ENCODE measurements at places on chromosomes 7 and 10.

GRCh38 chr10:124691421-124692099 lies 52.6 kb downstream of the FAM53B start:
- no peak for DNase-seq
- no peak overlapping the region for H3K27ac ChIP-seq
- H3K36me3 ChIP-seq: peaks cover 59% of the 10 kb centered on the region
- peaks cover 68% of the 10 kb centered on the region for H3K4me1 ChIP-seq

DNA sequence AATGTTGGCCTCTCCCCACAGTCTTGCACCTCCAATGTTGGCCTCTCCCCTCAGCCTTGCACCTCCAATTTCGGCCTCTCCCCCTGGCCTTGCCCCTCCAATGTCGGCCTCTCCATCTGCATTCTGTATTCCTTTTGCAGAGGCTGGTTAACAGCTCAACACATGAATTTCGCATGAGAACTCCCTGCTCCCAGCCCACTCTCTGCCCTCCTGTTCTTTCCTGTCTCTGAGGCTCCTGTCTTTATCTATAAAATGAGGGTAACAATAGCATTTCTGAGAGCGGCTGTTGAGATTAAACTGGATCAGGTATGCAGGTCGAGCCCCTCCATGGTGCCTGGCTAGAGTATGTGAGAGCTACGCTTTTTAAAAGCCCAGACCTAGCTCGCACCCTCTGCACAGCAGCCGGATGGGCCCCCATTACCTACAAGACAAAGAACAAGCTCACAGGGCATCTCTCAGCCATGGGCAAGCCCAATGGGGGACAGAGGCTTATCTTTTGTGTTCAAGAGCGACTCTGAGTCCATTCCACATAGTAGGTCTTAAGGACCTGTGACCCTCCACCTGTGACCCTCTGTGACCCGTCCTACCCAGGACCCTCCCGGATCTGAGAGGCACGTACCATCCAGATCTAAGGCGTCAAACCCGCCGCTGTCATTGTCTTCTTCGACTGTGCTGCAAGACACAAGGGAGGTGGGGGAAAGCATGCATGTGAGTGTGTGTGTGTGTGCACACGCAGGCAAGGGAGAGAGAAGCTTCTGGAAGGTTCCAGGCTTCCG lies 82.2 kb upstream of the GNA12 start:
- no peak overlapping the region for H3K27ac ChIP-seq
- H3K4me1 ChIP-seq: no peaks in the 10 kb centered on the region
- H3K27me3 ChIP-seq: no peaks in the 10 kb centered on the region
- no peak for DNase-seq

GRCh38 chr7:124379296-124379695 lies 346.4 kb upstream of the TMEM229A start:
- H3K36me3 ChIP-seq: no peaks in the 10 kb centered on the region
- no peak overlapping the region for H3K4me3 ChIP-seq
- no peak for DNase-seq
- H3K27ac ChIP-seq: no peak overlapping the region
- H3K27me3 ChIP-seq: no peaks in the 10 kb centered on the region

DNA sequence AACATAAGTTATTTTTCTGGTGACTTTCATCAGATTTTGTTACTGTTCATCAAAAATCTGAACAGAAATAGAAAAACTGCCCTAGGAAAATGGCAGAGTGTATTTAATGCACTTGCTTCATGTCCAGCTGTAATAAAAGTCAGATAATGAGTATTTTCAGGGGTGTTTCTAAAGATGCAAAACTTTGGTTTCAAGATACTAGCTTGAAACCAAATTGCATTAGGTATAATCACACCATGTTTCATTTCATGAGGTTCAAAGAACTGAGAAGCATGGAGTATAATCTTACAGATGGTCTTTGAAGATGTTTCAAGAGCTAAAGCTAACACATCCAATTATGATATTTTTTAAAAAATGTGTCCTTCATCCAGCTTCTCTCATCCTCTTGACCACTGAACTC lies 128.9 kb downstream of the NRCAM start:
- peaks cover 1% of the 10 kb centered on the region for H3K27me3 ChIP-seq
- H3K4me3 ChIP-seq: no peak overlapping the region
- no peak for DNase-seq
- H3K36me3 ChIP-seq: no peaks in the 10 kb centered on the region
- H3K27ac ChIP-seq: no peak overlapping the region

DNA sequence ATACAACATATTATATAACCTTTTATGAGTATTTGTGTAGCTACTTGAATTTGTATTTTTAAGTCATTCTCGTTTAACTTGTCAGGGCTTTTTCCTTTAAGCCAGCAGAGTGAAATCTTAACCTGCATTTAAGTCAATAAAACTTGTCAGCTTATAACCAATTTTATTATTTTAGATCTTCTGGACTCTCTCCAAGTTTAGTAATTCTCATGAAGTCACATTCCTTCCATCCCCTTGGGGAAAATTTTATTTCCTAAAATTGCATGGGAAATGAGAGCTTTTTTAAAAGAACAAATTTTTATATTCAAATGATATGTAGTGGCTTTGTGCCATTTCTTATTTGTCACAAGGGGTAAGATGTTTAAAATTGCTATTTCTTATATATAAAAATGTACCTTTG lies 74.0 kb downstream of the SEPTIN7 start:
- no peaks in the 10 kb centered on the region for H3K27me3 ChIP-seq
- peaks cover 24% of the 10 kb centered on the region for H3K36me3 ChIP-seq
- H3K4me1 ChIP-seq: peaks cover 2% of the 10 kb centered on the region
- no peak for DNase-seq
- no peak overlapping the region for H3K4me3 ChIP-seq

- no peaks in the 10 kb centered on the region for H3K27me3 ChIP-seq
- no peak overlapping the region for H3K4me3 ChIP-seq
- no peak for DNase-seq
- H3K27ac ChIP-seq: no peak overlapping the region
- no peaks in the 10 kb centered on the region for H3K4me1 ChIP-seq
- no peaks in the 10 kb centered on the region for H3K36me3 ChIP-seq
Measured at GRCh38 chr10:34434119-34434594, 380.9 kb downstream of the PARD3 start.

- no peak overlapping the region for H3K27ac ChIP-seq
- no peak overlapping the region for H3K4me3 ChIP-seq
- H3K4me1 ChIP-seq: no peaks in the 10 kb centered on the region
- no peaks in the 10 kb centered on the region for H3K36me3 ChIP-seq
Measured at GRCh38 chr7:74355091-74355490, 65.9 kb downstream of the CLIP2 start.

- no peak for DNase-seq
- no peaks in the 10 kb centered on the region for H3K4me1 ChIP-seq
- H3K4me3 ChIP-seq: no peak overlapping the region
- no peak overlapping the region for H3K27ac ChIP-seq
- no peaks in the 10 kb centered on the region for H3K27me3 ChIP-seq
Measured at GRCh38 chr10:59319854-59320253, 42.5 kb downstream of the FAM13C start.

GRCh38 chr10:130282492-130283218 lies 146.5 kb downstream of the GLRX3 start:
- peaks cover 2% of the 10 kb centered on the region for H3K36me3 ChIP-seq
- H3K4me1 ChIP-seq: no peaks in the 10 kb centered on the region
- no peak overlapping the region for H3K27ac ChIP-seq
- no peak overlapping the region for H3K4me3 ChIP-seq
- H3K27me3 ChIP-seq: no peaks in the 10 kb centered on the region

All from activated CD4-positive, alpha-beta T cell treated with anti-CD3 and anti-CD28 coated beads, Interleukin-2, amount 10 ng/mL, durations not matched to agents 24 days and 14 days (primary cell).